Kidney capillary endothelial cell (primary cell): ENCODE measurements at places on chromosomes 1 and 21.

GRCh38 chr1:17351598-17352324, 20.2 kb upstream of the PADI6 start:
- DNase-seq: no peak

DNA sequence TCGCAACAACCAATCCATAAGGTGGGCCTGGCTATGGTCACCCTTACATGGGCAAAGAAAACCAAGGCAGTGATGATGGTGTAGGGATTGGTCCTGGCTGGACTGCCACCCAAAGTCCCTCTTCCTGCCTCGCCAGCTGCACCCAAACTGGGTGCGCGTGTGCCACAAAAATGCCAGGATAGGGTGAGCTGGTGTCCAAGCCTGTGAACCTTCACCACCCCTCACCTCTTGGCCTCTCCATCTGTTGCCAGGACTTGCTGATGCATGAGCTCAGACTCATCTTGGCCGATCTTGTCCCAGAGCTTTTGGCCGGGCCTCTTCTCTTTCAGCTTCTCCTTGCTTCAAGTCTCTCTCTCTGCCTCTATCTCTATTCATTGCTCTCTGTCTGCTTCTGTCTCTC, 41.8 kb downstream of the FOXD2 start:
- DNase-seq: no peak

DNA sequence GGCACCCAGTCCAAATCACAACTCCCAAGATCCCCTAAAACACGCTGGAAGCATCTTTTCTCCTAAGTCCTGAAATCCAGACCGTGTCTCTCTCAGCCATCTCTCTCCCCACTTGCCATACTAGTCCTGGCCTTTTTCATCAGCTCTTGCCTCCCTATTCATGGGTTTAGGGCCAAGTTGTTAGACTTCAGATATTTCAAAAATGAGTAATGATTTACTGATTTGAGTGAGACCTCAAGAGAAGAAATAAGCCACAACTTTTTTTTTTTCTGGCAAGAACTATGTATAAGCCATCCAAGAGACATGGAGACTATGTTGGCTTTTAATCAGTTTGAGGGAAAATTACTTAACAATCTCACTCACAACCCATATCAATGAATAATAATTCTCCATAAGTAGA, 62.5 kb downstream of the TBX15 start:
- no peak for DNase-seq

DNA sequence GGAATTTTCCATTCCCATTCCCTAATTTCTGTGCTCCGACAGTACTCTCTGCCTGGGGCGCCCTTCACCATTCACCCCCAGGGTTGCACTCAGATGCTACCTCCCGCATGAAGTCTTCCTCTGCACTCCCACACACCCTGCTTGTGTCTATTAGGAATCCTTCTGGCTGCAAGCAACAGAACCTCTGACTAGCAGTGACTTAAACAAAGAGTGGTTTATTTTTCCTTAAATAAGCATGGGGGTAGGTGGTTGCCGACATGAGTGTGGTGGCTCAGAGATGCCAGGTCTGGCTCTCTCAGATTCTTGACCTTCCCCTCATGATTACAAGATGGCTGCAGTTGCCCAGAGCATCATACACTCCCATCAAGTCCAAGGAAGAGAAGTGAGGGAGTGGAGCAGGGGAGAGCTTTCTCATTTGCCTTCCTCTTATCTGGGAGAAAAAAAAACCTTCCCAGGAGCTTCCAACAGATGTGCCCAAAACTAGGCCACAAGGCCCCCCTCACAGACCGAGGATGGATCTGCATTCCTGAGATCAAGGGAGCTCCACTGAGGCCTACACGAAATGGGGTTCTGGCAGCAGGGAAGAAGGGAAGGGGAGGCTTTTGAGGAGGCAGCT, 49.6 kb upstream of the LBR start:
- no peak for DNase-seq

GRCh38 chr21:18265944-18266343, 21.3 kb downstream of the CHODL start:
- DNase-seq: no peak

DNA sequence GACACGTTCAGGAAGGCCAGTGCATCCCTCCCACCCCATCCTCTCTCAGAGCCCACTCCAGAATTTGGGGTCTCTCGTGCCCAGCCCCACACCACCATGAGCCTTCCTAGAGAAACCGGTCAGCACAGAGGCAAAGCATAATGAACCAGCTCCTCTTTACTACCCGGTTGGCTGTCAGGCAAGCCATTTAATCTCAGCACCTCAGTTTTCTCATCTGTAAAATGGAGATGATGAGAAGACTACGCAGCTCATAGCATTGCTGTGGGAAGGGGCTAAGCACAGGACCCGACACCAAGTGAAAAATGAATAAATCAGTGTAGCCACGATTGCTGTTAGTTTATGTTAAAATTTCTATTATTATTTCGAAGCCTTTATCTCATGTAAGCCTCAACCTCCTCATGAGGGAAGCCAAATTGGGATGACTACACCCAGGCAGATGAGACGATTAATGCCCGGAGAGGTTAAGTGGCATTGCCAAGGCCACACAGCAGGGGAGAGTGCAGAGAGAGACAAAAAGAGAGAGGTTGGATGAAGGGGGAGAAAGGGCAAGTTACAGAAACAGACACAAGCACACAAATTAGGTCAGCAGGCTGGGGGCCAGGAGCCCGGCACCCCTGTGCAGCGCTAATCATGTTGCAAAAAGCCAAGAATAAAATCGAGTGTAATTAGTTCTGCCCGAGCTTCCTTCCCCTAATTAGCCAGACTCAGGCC, 25.7 kb downstream of the SDC3 start:
- DNase-seq: no peak
